ENCODE measurements at places on chromosomes 12 and 14. TPM values are rescaled to one million over a fixed set of nuclear protein-coding genes. Genes with fewer than 3 reads are reported as not detected.
A peak's percentile ranks its signal among the peaks of the same experiment; 100 is the strongest.

- no peak for DNase-seq
Measured at GRCh38 chr14:24909523-24910302, 140.2 kb downstream of the STXBP6 start.

DNA sequence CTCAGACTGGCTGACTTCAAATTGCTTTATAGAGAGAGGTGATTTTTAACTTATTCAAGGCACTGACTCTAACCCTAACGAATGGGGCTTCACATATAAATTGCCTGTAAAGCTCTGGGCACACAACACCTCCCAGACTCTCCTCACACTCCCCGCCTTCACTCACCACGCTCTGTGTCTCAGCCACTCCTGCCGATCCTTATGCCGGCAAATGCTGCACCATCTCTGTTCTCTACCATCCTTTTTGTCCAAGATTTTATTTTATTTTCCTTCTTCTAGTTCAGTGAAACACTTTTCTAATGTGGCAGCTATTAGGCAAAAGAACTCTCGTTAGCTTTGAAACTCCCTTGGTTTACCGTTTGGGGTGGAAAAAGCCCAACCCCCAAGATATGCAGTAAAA lies 446.1 kb upstream of the TMEM132C start:
- DNase-seq = no peak

- no peak for DNase-seq
Measured at GRCh38 chr12:78085542-78086182, 255.0 kb downstream of the NAV3 start.

DNA sequence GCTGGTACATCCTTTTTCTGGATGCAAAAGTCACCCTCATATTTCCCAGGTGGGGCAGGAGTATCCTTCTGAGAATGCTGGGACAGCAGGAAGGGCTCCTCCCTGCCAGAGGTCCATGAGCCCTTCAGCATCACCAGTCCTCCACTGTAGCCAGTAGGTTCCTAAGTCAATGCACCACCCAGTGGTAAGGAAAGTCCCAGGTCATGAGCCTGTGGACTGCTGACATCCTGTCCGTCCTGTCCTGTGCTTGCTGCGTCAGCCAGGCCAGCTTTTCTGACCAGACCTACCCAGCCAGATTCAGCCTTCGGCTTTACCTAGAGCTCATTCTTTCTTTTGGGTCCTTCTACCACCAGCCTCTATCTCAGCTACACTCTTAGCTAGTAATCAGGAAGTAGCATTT lies 23.0 kb upstream of the ACTN1 start:
- no peak for DNase-seq

- DNase-seq = peak; percentile 83
Measured at GRCh38 chr14:35159742-35160409, 37.5 kb downstream of the PRORP start.

DNA sequence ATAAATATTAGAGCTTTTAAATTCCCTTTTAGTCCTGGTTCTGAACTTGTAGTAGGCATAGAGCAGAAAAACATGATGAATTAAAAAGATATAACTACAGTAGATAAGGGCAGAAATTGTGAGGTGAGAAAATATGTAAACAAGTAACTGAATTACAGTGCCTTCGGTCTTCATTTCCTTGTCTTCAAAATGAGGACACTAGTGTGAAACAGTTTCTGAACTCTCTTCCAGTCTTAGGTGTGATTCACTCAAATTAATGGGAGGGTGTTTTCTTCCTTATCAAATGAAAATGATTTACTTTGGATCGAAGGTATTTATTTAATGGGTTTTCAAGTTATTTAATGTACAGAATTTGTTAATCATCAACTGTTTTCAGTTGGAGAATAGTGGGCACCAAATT lies 1.5 kb downstream of the FGD4 start:
- DNase-seq = no peak

DNA sequence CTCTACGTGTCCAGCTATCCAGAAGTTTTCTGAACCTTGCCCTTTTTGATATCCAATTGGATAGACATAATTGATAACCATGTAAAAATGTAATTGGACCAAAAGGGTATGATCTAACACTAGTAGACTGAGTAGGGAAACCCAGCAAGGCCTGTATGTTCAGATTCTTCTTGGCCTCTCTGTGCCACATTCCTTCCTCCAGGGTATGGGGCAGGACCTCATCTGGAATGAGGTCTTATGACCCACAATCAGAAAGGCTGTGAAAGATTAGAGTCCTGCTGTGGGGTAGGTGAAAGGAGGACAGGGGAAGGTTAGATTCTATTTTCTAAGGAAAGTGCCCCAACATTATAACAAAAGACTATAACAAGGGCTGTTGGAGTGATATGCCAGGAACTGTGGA lies 51.3 kb upstream of the A2ML1 start:
- no peak for DNase-seq

GRCh38 chr12:104106965-104107364 lies 31.0 kb downstream of the NFYB start:
- no peak for DNase-seq

DNA sequence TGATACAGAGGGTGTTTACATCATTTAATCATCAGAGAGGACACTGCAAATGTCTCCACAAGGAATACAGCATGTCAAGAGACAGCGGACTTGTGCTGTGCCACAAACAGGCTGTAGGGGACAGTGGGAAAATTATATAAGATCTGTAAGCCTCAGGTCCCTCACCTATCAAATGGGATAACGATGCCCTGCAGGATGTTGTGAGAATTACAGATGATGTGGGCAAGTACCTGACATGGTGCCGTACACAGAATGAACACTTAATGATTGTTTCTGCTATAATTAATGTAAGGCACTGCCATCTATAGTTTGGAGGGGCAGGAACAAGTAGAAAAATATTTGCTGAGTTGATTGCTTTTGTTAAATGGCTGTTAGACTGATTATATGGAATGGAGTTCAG lies 81.9 kb upstream of the GTF2A1 start:
- DNase-seq = no peak

- no peak for DNase-seq
Measured at GRCh38 chr12:45503899-45504298, 225.6 kb upstream of the ARID2 start.

DNA sequence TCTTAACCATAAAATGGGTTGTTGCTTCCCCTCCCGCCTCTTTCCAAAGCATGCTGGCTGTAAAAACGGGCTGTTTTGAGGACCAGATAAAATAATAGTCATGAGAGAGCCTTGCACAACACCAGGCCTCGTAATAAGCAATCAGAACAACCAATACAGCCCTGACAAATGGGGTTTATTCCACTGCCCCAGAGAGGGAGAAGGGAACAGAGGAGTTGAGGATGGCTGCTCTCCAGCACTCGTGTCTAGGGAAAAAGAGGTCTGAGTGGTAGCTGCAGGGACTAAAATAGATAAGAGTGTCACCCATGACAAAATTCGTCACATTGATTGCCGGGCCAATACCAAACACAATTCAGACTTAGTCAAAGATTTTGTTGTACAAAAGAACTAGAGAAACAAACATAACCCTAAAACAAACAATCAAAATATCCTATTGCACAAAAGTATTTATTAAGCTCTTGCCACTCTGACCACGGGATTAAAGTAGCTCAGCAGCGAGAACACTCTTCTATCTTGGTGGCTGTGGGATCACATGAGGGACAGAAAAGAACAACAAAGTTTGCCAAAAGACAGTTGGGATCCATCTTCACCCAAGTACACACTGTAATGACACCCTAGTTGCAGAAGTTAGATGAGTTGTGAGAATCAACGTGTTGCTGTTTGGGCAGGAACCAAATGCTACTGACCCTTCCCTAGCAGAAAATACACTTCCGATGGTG lies 188.0 kb downstream of the FOXN3 start:
- DNase-seq = no peak

DNA sequence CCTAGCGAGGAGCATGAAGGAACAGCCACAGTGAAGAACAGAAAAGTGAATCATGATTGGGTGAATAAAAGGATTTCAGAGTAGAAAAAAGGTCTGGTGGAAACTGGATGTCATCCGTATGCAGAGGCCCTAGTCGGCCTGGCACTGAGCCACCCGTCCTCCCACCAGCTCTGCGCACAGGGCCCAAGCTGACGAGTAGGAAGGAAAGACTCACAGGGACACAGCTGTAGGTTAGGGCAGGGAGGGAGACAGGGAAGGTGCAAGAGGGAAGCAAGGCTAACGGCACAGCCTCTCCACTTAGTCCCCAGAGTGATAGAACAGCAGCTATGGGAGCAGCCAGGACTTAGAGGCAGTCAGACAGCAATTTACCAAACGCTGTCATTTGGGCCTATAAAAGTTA lies 112.6 kb downstream of the KCNK10 start:
- no peak for DNase-seq

DNA sequence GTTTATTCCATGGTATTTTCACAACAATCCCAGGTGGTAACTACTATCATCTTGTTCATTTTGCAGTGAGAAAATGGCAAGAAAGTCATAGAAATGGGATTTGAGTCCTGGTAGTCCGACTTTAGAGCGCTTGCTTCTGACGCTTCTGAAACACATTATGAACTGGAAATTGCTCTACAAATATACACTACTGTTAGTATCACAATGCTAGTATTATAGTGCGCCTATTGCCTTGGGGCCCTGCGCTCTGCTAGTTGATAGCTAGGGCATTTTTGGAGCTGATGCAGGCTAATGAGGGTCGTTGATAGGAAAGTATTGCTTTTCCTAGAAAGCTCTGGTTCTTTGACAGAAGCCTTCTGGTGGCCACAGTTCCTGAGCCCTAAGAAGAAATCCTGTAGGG lies 61.0 kb downstream of the ETV6 start:
- no peak for DNase-seq

DNA sequence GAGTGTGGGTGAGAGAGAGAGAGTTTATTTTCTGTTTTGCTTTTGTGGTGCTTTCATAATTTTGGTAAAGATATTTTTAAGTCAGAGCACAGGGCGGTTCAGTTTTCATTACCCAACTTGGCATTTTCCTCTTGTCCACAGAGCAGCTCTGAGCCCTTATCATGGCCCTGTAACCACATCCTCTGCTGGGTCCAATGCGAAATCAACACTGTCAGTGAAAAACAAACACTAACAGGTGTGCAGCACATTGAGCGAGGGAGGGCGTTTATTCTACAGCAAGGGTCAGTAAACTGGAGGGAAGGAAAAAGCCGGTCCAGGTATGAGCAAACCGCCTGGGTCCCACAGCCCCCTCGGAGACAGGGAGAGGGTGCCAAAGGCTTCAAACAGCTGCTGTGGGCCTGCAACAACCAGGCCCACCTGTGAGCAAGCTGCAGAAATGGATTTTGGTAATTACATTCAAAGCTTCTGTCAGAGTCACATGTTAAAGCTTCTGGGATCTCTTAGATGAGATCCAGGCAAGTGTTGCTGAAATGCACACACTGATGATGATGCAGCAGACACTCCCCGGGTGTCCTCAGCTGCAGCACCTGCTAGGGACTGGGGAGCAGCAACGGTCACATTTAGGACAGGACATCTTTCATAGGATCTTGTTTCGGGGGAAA lies 132.7 kb upstream of the DYRK2 start:
- DNase-seq = no peak

DNA sequence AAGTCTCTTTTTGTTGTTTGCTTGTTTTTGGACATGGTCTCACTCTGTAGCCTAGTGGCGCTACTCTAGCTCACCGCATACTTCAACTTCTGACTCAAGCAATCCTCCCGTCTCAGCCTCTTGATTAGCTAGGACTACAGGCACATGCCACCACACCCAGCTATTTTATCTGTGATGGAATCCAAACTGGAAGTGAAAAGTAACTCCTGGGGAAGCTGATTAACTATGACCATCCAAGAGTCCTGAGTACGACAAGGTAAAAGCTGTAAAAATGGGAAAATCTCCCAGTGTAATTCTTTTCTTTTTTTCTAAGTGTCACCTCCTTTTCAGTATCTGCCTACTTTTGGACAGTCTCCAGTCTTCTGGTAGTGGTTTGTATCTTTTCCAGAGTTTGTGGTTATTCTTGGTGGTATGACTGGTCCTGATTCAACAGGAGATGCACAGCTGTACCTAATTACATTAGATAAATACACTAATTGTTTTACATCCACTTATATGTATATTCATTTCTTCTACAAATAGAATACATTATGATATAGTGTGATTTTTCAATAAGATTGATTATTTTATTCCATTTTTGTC lies 97.8 kb downstream of the SLC6A15 start:
- DNase-seq = no peak

DNA sequence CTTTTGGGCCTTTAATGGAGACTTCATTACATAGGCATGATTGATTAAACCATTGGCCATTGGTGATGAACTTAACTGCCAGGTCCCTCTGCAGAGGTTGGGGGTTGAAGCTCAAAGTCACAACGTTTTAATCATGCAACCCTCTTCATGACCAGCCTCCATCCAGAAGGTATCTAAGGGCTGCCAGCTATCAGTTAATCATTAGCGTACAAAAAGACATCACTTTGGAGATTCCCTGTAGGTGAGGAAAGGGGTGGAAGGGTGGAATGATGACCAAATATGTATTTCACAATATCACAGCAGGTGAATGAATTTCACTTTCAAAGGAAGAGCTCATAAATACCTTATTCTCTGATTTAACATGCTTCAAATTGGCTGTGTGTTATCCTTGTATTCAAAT lies 92.0 kb downstream of the MIPOL1 start:
- DNase-seq = no peak

DNA sequence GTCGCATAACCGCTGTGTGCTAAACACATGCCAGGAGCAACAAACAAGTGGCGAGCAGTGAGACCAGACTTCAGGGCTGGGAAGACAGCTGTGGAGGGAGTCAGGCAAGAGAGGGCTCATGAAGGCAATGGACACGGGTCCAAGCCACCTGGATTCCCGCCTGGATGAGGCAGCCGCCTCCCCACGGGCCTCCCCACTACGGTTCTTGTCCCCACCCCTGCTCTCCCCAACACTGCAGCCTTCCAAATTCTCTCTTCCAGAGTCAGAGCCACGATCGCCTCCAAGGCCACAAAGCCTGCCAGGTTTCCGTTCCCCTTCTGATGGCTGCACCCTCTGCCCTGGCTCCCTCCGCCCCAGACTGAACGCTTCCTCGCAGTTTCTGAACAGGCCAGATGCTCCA lies 36.1 kb upstream of the PIWIL1 start:
- DNase-seq = no peak

- DNase-seq = no peak
Measured at GRCh38 chr12:21884936-21885335, 56.3 kb downstream of the ABCC9 start.

- no peak for DNase-seq
Measured at GRCh38 chr12:131230340-131231031, 276.8 kb downstream of the ADGRD1 start.

HHIPL1 gene
- 2.1 TPM for total RNA-seq

FAM161B gene
- 2.2 TPM for total RNA-seq

PIWIL1 gene
- total RNA-seq = not detected

TXNDC16 gene
- total RNA-seq = 4.9 TPM

GPR68 gene
- 0.28 TPM for total RNA-seq

SCNN1A gene
- 17.1 TPM for total RNA-seq

INSM2 gene
- not detected for total RNA-seq

DHRS4L2 gene
- 8.0 TPM for total RNA-seq

EPYC gene
- not detected for total RNA-seq
